NCI-H748 treated with DMSO at 0.1 percent for 48 hours (cell line): ENCODE measurements at places on chromosomes 4 and X.

- DNase-seq = no peak
These were observed 17.7 kb upstream of the N4BP2 start for GRCh38 chr4:40038977-40039376.

GRCh38 chrX:118523920-118524319, 28.3 kb downstream of the DOCK11 start:
- no peak for DNase-seq

DNA sequence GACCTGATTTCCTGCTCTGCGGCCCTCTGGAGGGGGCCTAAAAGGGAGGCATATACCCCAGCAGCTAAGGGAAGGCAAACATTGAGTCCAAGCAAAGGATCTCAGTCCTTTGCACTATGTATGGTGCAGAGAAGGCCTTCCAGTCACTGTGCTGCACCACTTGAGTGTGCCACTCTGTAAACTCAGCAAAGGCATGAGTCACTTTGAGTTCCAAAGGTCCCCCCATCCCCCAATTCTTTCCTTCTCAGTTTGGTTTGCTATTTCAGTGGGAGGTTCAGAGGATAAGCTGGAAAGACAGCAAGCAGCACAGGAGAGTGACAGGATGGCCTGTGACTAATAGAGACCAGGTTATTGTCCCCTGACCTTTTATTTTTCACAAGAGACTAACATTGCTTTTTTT, 131.3 kb downstream of the FHDC1 start:
- no peak for DNase-seq

DNA sequence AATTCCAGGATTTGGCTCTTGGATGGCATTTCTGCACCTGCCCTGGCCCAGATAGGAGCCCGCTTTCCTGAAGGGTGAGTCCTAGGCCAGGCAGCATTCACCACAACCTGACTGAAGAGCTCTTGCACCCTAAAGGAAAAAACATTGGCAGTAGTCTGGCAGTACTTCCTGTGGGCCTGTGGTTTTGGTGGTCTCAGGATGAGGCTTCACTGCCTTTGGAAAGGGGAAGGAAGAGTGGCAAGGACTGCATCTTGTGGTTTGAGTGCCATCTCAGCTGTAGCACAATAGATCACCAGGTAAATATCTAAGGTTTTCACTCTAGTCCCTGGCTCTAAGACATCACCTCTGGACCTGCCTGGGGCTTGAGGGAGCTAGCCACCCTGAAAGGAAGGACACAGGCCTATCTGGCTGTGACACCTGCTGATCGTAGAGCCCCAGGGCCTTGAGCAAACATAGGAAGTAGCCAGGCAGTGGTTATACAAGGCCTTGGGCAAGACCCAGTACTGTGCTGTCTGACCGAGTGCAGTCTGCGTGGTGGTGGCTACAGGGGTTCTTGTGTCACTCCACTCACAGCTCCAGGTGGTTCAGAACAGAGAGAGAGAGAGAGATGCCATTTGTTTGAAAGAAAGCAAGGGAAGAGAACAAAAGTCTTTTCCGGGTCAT, 28.5 kb upstream of the PRRG1 start:
- DNase-seq = no peak

GRCh38 chr4:124817531-124817930, 105.0 kb upstream of the ANKRD50 start:
- no peak for DNase-seq

- DNase-seq = no peak
These were observed 11.2 kb downstream of the USP9X start for GRCh38 chrX:41096339-41096955.

DNA sequence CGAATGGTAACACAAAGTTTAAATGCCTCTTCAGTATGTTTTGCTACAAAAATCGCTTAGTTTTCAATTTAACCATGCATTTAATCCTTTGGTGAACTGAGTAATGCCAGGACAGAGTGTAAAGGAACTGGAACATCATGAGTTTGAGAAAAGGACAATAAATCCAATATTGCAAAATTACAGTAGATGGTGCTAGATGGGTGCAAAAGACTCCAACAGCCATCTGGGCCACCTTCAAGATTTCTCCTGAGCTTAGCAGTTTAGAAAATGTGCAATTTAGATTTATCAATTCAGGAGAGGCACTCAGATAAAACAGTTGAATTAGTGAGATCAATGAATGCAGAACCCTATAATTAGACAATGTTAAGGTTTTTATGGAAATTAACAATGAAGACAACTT, 33.2 kb upstream of the MID1IP1 start:
- peak; percentile 51 for DNase-seq

- DNase-seq = peak; percentile 15
These were observed 17.6 kb downstream of the TMEM131L start for GRCh38 chr4:153483432-153484418.

DNA sequence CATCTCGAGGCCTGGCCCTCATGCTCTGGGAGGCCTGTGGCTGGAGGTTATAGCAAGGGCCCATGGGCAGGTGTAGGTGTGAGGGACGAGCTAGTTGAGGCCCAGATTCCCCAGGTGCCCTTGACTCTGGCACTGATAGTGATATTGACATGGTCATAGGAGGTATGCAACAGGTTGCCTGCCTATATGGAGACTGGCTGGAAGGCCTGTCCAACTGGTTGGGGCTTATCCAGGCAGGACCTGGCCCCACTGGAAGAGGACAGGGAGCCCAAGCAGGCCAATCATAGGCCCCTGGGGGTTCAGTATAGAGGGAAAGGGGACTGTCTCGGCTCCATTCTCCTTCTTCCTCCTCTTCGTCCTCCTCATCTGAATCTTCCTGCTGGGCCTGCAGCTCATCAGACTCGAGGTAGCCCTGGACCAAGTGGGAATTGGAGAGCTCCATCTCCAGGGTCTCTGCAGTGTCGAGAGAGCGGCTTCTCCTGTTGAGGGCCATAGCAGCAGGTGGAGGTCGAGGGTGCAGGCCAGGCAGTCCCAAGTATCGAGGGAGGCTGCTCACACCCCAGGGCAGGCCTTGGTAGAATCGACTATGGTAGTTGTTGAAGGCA, 15.3 kb downstream of the AMER1 start:
- no peak for DNase-seq

GRCh38 chr4:33411182-33411581, 2691.0 kb downstream of the PCDH7 start:
- no peak for DNase-seq

DNA sequence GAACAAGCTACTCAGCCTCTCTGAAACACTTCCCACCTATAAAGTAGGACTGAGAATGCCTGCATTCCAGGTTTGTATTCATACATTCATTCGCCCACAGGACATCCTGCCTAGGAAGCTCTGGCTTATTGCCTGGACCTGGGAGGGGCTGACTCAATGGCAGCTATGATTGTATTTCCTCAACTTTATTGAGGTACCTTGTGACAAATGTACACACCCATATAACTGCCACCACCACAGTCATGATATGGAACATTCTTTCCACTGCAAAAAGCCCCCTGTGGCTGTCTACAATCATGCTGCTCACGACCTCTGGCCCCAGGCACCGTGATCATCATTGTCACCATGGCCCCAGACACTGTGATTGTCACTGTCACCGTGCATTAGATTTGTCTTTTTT, 68.3 kb downstream of the ABLIM2 start:
- no peak for DNase-seq

DNA sequence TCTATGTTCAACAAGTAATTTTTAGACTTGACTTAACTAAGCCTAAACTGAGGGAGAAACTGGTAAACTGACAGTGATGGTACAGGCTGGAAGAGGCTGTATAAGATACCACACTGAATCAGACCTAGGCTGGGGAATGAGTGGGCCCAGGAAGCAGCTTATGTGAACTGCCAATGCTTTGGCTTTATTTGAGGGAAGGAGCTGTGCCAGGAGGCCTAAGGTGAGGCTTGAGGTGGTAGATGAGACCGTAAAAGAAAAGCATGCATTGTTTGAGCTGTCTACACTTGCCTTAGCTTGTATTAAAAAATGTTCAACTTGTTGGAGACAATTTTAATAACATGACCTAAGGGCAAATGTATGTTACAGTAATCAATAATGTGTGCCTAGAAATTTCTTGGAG, 96.2 kb downstream of the RS1 start:
- DNase-seq = no peak

DNA sequence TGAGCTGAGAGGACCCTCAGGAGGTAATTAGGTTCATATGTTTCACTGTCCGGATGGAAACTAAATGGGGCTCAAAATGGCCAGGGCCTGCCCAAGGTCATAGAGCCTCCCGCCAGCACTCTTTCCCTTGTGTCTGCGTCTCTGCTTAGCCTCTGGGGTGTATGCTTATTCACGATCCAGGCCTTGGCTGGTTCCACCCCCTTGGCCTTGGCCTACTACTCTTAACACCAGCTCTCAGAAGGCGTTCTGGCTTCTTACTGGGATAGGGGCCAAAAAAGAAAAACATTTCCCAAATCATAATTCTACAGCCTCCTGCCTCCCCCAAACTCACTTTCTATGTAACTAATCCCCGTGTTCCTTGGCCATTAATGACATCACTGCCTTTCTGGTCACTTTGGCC, 68.8 kb downstream of the RTL5 start:
- DNase-seq = no peak
